ENCODE measurements at places on chromosomes 7 and 10.

DNA sequence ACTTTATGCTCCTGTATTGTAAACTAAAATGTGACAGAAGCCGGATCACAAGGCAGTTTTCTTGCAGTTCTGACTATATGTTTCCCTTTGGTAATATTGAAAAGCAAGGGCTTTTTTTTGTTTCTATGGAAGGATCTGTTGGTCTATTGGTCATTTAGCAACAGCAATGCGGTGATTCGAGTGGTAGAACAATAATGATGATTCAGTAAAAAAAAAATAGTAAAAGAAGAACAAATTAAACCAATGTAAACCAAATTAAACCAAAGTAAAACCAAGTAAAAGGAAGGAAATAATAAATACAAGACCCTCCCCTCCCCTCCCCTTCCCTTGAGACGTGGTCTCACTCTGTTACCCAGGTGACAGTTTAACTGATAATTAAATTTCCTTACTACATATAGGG lies 17.8 kb upstream of the CCNY start:
- no peak for DNase-seq

DNA sequence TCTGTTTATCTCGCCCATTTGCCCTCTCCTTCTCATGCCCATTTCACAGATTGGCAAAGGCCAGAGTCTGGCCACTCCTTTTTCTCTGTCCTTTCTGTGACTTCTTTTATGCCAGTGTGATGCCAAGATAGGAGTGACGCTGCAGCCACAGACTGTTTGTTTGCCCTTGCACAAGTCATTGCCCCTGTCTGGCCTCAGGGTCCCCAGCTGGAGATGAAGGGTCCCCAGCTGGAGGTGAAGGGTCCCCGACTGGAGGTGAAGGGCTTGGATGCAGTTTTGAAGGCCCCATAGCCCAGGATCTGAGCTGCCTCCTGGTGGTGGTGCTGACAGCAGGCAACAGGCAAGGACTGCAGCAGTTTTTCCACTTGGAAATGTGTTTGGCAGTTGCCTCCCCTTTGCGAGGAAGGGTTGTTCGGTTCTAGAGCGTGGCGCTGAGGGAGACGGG lies 50.8 kb upstream of the SLC29A3 start:
- no peak for DNase-seq

DNA sequence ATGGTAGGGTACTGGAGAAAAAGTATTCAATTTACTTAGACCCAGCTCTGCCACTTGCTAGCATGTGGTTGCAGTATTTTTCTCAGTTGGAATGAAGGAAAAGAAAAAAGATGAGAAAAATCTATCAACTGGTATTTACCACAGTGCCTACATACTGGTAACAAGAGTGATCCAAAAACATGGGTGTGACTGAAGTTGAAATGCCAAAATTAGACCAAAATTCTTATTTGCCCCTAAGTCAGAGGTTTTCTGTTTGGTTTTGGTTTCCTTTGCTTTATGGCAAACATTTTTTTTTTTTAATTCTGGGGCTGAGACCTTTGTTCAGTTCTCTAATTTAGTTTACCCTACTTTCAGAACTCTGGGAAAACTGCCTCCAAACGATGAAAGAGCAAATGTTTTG lies 12.3 kb downstream of the HYCC1 start:
- DNase-seq = no peak

DNA sequence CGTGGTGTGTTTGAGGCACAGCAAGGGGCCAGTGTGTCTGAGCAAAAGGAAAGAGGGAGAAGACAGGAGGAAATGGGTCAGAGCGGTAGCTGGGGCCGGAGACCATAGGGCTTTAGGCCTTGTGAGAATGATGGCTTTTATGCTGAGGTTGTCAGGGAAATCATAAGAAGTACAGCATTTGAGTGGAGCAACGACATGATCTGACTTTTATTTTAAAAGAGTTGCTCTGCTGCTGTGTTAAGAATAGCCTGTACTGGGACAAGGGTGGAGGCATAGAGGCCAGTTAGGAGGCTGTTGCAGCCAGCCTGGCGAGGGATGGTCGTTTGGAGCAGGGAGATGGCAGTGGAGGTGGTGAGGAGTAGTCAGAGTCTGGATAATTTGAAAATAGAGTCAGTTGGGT lies 174.3 kb downstream of the SNX10 start:
- no peak for DNase-seq

GRCh38 chr10:73629165-73629564 lies 12.1 kb downstream of the MYOZ1 start:
- no peak for DNase-seq

Data from activated T-cell treated with anti-CD3 and anti-CD28 coated beads, Interleukin-2, amount 50 U/mL, for 48 hours (primary cell).